ENCODE measurements at places on chromosomes 11 and 22.

DNA sequence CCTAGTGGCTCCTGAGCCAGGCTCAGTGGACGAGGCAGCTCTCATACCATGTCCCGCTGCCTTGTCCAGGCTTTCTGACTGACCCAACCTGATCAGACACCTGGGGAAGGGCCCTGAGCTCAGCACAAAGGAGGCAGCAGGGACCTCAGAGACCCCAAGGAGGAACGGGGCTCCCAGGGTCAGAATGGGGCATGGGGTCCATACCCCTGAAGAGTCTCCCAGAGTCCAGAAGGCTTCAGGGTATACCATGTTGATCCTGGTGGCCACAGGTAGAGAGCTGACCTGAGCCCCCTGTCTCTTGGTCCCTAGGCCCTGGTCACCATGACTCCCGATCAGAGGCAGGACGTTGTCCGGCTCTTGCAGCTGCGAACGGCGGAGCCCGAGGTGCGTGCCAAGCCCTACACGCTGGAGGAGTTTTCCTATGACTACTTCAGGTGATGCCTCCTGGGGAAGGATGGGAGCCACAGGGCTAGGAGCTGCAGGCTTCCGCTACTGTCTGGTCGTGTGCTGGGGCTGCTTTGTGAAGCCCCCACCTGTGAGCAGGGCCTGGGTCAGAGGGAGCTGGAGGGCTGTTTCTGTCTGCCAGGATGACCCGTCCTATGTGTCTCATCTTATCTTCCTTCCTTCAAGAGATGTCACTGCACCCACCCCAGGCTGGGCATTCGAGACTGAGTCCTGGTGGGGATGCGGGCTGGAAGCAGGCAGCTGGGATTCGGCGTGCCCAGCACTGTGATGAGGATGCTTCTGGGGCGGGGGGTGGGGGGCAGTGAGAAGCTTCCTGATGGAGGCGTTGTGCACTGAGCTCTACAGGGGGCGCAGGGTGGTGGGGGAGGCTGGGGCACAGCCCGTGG is 74.2 kb downstream of the MYO7A start:
- no peak for DNase-seq

GRCh38 chr11:35225946-35226520 is 87.1 kb downstream of the CD44 start:
- DNase-seq = no peak

GRCh38 chr11:85164743-85165142 is 462.4 kb downstream of the DLG2 start:
- DNase-seq = no peak

- DNase-seq = no peak
Observed at GRCh38 chr11:126634963-126635362, 279.5 kb downstream of the ST3GAL4 start.
